Stimulated activated CD4-positive, alpha-beta T cell treated with anti-CD3 and anti-CD28 coated beads, Interleukin-2, amount 100 ng/mL, for 4 hours (primary cell): ENCODE measurements at places on chromosomes 16 and 17.

- DNase-seq: no peak
Observed at GRCh38 chr17:43909537-43910231, 2.3 kb upstream of the MPP2 start.

- DNase-seq: peak; percentile 21
Observed at GRCh38 chr17:48374650-48375230, 55.3 kb downstream of the SKAP1 start.

DNA sequence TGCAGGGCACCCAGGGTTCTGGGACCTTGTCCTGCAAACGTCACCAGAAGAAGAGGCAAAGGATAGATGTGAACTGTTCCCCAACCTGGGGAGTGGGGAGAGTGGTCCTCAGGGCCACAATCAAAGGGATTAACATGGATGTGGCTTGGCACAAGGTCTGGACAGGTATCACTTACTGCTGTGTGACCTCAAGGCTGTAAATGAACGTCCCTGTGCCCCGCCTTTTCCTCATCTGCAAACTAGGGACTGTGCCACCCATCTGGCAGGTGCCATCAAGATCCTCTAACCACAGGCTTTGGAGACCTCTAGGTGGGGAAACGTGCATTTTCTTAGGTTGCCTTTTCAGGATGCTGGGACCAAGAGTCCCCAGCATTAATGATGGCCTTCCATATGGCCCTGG lies 25.1 kb downstream of the SLC5A10 start:
- DNase-seq: no peak

GRCh38 chr17:78300962-78301820 lies 58.7 kb downstream of the SOCS3 start:
- DNase-seq: no peak

GRCh38 chr16:30121741-30122571 lies 1.1 kb downstream of the MAPK3 start:
- DNase-seq: no peak

- DNase-seq: peak; percentile 16
Observed at GRCh38 chr17:79732804-79733691, 2.3 kb downstream of the ENPP7 start.

GRCh38 chr17:4901648-4902344 lies 1.1 kb downstream of the CHRNE start:
- DNase-seq: no peak
